ENCODE measurements at places on chromosomes 4 and X.

DNA sequence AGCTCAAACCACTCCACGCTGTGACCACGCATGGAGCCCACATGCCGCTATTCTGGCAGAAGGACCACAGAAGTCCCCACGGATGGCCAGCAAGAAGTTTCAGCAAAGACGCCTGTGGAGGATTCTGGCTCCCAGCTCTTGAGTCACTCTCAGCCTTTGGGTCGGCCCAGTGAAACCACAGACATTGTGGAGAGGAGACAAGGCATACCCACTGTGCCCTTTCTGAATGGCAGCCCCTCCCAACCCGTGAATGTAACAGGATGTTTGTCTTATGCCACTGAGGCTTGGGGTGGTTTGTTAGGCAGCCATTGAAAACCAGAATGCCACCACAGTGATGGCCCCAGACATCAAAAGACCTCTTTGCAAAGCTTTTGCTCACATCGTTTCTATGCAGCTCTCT is 42.7 kb downstream of the ABLIM2 start:
- DNase-seq = no peak

DNA sequence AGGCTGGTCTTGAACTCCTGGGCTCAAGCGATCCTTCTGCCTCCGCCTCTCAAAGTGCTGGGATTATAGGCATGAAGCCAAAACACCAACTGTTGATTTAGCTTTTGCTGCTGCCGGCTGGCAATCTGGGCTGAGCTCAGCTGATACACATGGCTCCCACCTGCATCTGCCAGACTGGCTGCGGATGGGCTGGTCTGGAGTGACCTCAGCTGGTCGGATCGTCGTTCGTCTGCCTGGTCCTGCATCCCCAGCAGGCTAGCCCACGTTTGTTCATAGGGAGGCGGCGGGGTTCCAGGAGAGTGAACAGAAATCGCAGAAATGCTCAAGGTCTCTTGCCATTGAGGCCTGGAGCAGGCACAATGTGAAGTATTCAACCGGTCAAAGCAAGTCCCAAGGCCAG is 74.4 kb upstream of the DDX3X start:
- DNase-seq = no peak

DNA sequence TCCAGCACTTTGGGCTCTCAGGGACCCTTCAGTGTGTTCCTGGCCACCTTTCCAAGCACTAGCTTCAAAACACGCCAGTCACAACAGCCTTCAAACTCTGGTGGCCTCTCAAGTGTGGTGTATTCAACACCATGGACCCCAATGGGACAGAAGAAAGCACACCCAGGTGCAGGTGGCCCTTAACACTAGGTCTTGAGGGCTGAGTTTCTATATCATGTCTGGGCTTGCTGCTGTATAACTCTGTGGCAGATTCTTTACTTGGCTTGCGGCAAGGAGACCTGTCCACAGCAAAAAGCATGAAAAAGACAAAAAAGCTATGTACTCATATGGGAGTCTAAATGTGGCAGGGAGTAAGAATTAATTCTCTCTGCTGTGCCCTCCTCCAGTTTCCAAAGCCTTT is 23.1 kb downstream of the MSL3 start:
- DNase-seq = no peak

DNA sequence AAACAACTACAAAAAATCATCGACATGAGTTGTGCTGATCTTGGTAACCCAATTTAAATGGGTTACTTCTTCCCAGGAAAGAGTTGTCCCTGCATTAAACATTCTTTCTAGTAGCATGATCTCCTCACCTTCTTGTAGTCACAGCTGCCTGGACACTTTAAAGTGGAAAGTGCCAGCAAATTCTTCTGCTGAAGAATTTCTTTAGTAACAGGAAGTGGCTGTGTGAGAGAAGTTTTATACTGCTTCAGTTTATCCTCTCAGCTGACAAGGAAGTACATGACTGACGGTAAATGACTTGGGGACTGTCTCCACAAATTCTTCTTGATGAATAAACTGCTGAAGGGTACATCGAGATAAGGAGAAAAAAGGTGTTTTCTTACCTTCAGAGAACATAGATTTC is 18.2 kb upstream of the TNIP3 start:
- DNase-seq = no peak

DNA sequence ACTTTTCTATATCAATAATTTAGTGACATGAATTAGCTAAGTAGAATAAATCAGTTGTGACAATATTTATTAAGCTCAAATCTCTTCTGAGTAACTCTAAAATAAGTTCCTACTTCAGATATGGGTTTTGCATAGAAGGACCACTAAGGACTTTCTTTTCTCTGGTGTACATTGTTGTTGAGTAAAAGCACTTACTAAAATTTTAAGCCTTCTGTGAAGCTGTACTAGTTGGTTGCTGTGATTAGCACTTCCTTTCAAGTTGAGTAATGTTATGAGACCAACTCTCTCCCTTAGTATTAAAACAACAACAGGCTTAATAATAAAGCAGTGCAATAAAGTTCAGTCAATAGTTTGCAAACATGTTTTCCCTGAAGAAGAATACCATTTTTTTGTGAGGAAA is 667.4 kb upstream of the NDST4 start:
- DNase-seq = no peak

DNA sequence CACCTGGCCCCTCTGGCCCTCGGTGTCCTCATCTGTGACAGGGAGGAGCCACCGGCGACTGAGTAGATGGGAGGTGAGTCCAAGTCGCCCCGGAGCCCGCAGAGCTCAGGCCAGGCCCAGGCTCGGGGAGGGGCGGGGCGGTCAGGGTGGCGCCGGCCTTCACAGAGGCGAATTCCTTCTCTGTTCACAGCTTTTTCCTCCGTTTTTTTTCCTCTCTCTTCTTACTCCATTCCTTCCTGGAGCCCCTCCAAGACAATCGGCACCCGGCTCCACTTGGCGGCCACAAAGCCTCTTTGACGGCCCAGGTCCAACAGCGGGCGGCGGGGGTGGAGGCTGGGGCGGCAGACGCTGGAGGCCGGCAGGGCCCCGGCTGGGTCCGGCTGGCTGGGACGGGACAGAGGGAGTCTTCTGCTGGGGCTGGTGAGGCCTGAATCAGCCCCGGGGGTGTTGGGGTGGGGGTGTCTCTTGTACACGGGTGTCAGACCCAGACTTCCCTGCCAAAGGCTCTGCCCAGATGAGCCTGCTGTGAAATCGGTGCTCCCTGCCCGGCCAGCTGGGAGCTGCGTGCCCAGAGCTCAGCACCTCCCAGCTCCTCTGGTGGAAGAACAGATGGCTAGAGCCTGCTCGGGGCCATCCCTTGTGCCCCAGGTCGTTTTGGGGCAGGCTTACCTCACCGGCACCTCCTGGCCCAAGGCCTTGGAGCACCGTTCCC is 22.6 kb downstream of the FGFRL1 start:
- no peak for DNase-seq

- no peak for DNase-seq
These were observed 181.9 kb upstream of the NDP start for GRCh38 chrX:44155126-44155525.

- no peak for DNase-seq
These were observed 691.0 kb downstream of the GRID2 start for GRCh38 chr4:92994727-92995126.

All from dorsolateral prefrontal cortex (tissue), 122 donors.